Germinal center (tissue), 1 donor: ENCODE measurements at places on chromosomes 12 and 14.

GRCh38 chr12:97260786-97261185, 201.8 kb upstream of the RMST start:
- DNase-seq, result no peak

- DNase-seq, result no peak
Observed at GRCh38 chr14:77603654-77604255, 12.7 kb downstream of the SPTLC2 start.

DNA sequence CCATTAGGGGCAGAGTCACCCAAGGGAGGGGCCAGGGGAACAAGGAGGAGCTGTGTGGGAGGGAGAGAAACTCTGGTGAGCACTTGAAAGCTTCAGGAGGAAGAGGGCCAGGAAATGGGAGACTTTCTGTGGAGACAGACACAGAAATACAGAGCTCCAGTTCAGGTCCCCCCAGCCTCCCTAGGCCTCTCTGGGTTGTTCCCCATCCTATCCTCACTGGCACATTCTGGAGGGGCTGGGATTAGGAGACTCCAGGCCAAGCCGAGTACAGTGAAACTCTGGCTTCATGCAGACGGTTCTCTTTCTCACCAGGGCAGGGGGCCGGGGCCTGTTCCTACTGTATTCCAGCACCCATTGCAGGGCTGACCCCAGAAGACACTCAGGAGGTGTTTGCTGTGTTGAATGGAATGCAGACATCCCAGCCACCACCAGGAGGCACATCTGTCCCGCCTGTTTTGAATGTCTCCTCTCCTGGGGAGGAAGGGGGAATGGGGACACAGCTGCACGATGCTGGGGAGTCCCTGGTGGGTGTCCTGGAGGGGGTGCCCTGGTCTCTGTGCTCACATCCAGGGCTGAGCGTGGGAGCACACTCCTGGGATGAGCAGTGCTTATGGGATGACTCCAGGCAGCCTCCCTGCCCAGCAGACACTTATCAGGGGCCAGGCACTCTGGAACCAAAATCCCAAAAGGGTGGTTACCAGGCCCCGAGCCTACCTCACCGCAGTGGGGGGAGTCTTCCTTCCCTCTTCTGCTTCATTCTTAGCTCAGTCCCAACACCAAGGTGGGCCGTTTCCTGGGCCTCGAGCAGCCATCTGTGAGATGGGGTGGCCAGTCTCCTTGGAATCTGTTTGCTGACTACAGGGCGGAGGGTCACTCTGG, 5.5 kb upstream of the KRT84 start:
- DNase-seq, result no peak

GRCh38 chr12:77818351-77818750, 12.3 kb upstream of the NAV3 start:
- DNase-seq, result no peak

- no peak for DNase-seq
Observed at GRCh38 chr12:94284046-94284445, 135.7 kb downstream of the PLXNC1 start.

DNA sequence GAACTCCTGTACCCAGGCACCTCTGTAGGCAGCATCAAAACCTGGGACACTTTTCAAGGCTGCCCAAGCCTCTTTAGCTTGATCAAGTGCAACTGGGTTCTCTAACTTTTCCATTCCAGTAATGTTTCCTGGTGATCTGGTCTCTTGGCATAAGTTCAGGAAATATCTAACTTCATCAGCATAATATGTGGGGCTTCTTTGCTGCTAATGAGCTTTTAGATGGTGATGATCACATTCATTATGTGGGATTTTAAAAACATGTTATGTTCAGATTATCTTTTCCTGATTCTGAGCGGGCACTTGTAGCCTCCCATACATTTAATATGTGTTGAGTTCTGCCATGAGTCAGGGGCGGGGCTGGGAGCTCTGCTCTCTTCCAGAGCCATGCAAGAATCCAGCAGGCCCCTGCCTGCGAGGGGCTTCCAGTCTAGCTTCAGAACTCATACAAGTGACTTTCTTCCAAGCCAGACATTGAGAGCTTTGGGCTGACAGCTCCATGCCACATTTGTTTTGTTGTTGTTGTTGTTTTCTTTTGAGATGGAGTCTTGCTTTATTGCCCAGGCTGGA, 39.5 kb upstream of the RIN3 start:
- no peak for DNase-seq

DNA sequence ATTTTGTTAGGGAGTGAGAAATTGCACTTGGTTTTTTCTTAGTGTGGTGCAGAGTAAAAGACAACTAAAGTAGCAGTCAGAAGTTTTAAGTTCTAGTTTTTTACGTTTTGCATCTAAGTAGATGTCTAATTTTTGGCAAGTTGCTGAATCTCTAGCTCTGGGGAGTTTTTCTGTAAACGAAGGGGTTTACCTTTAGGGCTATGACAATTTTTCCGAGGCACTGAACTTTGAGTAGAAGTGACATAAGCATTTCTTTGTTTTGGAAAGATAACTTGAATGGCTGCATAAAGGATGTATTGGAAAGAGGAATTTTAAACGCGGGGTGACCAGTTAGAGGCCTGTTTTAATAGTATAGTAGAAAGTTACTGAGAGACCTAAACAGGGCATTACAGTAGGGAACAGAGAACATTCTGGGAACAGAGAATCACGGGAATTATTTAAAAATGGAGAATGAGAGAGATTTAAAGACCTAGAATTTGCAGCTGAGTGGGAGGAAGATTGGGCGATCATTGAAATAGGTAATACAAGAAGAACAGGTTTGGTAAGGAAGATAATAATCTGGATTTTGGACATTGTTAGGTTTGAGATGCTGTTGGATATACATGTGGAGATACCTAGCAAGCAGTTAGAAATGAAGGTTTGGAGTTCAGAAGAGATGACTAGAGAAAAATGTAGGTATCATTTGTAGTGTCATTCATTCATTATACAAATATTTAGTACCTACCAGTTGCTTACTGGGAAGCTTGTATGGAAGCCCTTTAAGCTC, 1.2 kb downstream of the ZNF410 start:
- DNase-seq, result peak; percentile 10

DNA sequence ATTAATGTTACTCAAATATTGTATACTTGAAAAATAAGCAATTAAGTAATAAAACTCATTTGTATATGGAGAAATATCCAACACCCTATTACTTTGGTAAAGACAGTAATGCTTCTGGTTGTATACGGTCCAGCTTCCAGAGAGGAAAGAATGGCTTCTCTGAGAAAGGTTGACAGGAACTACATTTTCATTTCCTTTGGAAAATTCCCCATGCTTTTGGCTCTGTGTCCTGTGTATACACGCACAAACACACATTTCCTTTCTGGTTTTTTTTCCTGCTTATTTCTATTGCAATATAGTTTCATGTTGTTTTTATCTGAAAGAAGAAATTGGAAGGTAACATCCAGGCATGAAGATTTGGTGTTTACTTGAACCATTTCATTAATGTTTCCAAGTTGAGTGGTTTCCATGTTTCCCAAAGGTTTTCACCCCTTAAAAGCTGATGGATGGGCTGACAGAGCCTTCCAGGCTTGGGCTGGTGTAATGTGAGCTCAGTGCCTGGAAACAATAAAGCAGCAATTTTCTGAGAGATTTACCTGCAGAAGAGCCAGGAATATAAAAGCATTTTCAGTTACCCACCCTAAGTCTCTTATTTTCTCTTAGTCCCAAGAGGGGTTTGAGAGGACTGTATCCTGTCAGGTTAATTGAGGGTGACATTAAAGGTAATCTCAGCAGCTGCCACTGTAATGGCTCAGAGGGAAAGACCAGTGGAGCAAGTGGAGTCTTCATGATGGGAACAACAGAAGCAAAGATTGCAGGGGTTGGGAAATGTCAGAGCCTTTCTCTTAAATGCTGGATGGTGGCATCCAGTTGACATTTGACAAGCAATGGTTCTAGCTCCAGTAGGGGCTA, 33.4 kb upstream of the TMTC1 start:
- DNase-seq, result no peak

DNA sequence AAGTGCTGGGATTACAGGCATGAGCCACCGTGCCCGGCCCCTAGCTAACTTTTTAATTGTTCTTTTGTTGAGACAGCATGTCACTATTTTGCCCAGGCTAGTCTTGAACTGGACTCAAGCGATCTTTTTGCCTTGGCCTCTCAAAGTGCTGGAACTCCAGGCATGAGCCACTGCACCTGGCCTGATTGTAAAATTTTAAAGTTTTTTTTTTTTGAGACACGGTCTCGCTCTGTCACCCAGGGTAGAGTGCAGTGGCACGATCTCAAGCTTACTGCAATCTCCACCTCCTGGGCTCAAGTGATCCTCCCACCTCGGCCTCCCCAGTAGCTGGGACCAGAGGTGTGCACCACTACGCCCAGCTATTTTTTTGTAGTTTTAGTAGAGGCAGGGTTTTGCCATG, 79.1 kb upstream of the SINHCAF start:
- no peak for DNase-seq

GRCh38 chr12:121060149-121061001, 21.3 kb upstream of the OASL start:
- DNase-seq, result peak; percentile 70

DNA sequence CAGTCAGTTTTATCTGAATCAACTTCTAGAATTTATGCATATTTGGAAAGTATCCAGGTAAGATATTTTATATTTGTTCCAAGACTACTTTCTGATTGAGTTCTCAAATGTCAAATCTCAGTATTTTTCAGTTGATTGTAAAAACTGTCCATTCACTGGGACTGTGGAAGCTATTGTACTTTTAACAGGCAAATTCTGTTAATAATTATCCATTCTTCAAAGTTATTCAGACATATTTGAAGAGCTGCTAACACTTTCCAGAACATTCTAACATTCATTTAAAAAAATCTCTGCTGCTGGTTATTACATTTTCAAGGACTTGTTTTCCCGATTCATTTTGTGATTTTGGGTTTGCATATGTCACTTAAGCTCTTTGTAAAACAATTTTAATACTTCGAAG, 59.7 kb downstream of the PIK3C2G start:
- DNase-seq, result no peak

DNA sequence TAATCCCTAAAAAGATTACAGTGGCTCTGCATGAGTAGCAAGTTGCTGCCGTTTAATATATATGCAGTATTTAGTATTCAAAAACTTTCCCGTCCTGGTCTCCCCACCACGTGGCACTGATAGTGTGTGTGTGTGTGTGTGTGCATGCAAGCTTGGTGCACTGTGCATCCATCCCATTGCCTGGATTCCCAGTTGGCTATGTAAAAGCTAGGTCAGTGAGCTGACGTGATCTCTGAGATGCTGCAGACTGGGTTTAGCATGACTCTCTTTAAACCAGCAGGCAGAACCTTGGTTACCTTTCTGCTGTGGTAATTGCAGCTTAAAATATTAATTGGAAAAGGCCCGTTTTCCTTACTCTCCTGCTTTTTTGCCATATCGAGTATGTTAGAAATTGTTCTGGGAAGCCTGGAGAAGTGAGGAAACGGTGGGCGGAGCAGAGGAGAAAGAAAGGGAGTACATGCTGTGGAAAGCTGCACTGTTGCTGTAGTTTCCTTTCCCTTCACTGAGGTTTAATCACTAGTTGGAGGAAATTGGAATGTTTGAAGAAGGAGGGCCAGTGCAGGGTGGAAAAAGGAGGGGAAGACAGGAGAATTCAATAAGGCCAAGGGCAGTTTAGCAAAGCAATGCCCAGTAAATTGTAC, 4.0 kb upstream of the CNTN1 start:
- no peak for DNase-seq

- no peak for DNase-seq
Observed at GRCh38 chr12:30457621-30458289, 237.9 kb downstream of the IPO8 start.

- no peak for DNase-seq
Observed at GRCh38 chr14:24813089-24813815, 179.3 kb upstream of the GZMB start.

DNA sequence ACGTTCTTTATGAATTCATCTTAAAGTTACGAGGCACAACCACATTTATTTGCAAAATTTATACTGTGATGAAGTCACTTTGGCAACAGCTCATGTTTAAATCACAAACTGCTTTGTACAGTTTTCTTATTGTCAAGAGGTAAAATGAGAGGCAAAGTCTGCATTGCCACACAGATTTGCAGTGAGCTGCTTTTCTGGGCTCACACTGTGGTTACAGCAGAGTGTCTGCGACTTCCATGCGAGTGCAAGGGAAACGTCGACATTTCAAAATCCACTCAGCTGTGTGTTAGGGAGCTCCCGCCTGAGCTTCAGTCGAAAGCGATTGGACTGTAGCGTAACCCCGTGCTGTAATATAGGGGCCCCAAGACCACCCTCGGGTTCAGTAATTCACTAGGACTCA, 13.0 kb downstream of the MTA1 start:
- no peak for DNase-seq
